ENCODE measurements at places on chromosomes 6 and 20. TPM values are rescaled to one million over a fixed set of nuclear protein-coding genes. Genes with fewer than 3 reads are reported as not detected.

Gene ZNF341
- 2.0 TPM for polyA plus RNA-seq

DNA sequence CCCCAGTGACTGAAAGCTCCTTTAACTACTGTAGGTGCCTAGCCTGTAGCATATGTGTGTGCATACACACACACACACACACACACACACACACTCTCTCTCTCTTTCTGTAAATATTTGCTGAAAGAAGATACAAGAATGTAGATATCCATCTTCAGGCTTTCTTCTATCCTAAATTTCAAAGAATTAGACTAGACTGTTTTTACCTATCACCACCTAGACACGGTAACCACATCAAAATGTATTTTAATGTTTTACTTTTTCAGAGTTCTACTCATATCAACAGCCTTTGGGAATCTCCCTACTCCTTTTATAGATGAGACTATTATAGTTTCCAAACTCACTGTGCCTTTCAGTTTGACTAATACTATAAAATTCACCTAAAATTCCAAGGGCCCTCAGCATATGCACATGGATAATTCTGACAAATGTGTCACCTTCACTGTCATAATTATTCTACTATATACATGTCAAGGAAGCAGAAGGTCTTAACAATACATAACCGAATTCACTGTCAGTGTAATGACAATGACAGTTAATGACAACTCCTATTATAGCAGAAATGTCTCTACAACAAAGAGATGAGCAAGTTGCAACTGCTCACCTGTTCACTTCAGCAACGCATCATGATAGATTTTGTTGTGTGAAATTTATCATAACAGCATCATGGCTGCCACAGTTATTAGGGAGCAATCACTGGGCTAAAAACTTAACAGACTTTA, 236.5 kb downstream of the GMPR start:
- no peak for DNase-seq

GRCh38 chr20:24423390-24424313, 45.8 kb upstream of the SYNDIG1 start:
- DNase-seq: no peak

- DNase-seq: no peak
Measured at GRCh38 chr6:72952808-72953630, 272.3 kb downstream of the KHDC1L start.

DNA sequence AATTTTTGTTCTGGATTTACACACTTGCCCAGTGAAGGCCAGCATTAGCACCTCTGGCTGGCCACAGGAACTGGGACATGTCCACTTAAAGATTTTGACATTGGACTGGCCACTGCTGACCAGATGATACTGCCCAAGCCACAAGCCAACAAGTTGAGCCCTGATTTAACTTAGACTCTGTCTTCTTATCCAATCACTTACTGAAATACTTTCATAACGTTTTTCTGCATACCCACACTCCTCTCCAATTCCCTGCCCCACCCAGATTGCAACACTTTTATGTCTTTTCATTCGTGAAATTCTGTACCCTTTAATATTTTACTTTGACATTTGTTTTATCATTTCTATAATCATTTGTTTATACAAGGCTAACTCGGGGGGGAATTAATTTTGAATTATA, 170.3 kb upstream of the TAB2 start:
- no peak for DNase-seq

GRCh38 chr6:158660333-158660754, 10.5 kb downstream of the SYTL3 start:
- DNase-seq: no peak

Gene DDO
- 10.7 TPM for polyA plus RNA-seq

Gene CPNE5
- polyA plus RNA-seq: 27.5 TPM

Gene SLC22A7
- not detected for polyA plus RNA-seq

DNA sequence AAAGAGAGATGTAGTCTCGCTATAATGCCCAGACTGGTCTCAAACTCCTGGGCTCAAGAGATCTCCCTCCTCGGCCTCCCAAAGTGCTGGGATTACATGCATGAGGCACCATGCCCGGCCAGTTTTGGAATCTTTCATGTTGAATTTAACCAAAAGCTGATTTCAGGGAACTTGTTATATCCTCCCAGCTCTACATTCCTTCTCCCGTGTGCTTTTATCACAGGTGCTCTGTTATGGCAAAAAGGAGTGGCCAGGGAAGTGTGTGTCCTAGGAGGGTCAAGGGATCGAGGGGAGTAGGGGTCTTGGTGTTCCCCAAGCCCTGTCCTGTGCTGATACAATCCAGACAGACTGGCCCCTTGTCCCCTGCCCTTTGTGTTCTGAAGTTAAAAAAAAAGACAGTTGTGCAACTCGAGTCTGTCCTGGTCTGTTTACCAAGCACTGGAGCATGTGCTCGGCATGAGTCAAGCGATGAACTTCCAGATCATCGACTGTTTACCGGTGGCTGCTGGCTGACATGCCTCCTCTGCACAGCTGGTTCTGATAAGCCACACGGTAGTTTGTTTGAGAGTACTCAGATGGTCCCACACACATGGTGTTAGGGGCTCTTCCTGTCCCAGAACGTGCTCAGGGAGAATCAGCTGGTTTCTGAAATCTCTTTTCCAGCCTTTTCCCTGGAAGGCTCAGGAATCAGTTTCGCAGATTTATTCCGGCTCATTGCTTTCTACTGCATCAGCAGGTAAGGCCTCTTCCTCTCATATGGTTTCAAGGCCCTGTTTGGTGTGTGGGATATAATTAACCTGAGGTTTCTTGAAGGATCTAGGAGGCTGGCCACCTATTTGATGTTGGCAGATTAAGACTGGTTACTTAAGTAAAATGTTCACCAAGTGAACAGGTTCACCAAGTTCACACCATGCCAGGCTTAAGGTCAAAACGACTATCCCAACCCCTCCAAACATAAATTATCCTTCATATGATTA, 52.6 kb upstream of the NAA20 start:
- no peak for DNase-seq

- DNase-seq: no peak
Measured at GRCh38 chr20:17345321-17345720, 118.5 kb downstream of the PCSK2 start.

Gene LAMA4
- polyA plus RNA-seq: 24.2 TPM

DNA sequence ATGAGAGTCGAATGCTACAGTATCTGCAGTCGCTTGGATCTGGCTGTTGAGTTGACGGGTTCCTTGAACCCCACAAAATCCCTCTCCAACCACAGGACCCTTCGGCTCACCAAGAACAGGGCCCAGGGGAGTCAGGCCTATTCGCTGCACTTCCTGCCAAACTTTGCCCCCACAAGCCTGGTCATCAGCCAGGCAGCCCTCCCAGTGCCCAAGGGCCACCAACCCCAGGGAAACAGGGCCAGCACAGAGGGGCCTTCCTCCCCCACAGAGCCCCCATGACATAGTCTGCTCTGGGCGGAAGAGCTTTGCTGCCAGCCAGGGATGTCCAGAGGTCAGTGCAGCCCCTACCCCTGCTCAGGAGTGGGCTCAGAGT, 34.5 kb upstream of the MRGBP start:
- DNase-seq: peak; percentile 4

- no peak for DNase-seq
Measured at GRCh38 chr6:131890091-131890490, 61.1 kb downstream of the CCN2 start.

DNA sequence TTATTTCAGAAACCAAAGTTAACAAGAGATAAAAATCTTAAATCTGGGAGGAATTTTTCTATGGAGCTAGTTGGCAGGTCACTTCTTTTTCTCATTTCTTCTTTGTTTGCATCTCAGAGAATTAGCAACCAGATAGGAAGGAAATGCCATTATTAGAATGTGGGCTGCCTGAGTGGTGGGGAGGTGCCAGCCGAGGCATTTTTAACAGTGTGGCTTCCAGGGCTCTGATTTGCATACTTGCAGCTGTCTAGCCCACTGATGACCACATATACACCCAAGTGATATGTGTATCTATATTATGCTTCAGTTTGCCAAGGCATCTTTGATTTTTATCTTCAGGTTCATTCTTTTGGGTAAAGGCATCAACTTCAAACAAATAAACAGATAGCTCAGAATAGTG, 206.7 kb downstream of the CLIC5 start:
- DNase-seq: no peak

DNA sequence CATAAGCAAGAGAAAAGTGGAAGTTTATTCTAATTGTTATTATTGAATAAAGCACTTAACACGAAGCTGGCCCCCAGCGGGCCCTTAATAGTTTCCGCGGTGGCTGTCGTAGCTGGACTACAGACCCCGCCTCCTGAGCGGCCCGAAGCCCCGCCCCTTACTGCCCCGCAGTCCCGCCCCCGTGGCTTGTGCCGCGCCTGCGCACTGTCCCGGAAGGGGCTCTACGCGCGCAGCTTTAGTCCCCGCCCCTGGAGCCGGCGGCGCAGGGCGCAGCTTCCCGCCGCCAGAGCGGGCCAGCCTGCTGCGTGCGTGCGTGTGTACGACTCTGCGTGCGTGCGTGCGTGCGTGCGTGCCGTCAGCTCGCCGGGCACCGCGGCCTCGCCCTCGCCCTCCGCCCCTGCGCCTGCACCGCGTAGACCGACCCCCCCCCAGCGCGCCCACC, at the start of gene VAPB:
Gene VAPB (plus strand): TSS at position 348 of the 442 bp plus-strand sequence. CDS start 231 bp downstream, outside the sequence.
- peak; percentile 96 for DNase-seq

Gene SIRPG
- polyA plus RNA-seq: not detected

- DNase-seq: no peak
Measured at GRCh38 chr6:81145506-81145905, 607.0 kb downstream of the TENT5A start.

Gene TUBB2B
- polyA plus RNA-seq: 4.7 TPM

DNA sequence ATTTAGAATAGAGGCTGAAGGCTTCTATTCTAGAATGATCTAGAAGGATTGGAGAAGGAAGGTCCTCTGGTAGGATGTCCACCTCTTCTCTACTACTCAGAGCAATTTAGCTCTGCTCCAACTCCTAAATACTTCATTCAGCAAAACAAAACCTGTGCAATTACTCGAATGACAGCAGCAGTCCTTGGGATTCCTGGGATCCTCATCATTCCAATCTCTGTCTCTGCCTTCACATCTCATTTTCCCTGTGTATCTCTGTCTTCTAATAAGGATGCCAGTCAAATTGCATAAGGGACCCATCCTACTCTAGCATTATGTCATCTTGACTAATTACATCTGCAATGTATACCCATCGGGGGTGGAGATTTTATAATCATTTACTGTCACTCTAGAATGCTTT, 5.5 kb upstream of the AIG1 start:
- DNase-seq: no peak

Gene KCNS1
- polyA plus RNA-seq: 0.27 TPM

GRCh38 chr6:89559487-89559886, 79.1 kb downstream of the LYRM2 start:
- DNase-seq: no peak

GRCh38 chr6:105819745-105820144, 266.4 kb upstream of the PRDM1 start:
- DNase-seq: no peak

Gene PXDC1
- polyA plus RNA-seq: 23.7 TPM

DNA sequence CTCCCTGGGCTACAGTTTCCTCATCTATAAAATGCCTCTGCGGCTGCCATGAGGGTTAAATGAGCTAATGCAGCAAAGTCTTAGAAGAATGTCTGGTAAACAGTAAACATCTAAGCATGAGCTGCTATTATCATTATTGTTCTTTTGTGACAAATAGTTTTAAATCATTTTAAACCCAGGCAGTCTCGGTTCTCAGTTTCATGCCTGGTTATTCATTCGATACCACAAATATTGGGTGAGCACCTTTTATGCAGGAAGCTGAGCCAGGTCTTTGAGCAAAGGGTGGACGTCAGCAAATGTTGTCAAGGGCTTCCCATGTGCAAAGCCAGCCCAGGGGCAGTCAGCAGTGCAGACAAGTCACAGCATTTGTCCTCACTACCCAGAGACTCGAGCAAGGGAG, 128.7 kb downstream of the NFATC2 start:
- DNase-seq: no peak

DNA sequence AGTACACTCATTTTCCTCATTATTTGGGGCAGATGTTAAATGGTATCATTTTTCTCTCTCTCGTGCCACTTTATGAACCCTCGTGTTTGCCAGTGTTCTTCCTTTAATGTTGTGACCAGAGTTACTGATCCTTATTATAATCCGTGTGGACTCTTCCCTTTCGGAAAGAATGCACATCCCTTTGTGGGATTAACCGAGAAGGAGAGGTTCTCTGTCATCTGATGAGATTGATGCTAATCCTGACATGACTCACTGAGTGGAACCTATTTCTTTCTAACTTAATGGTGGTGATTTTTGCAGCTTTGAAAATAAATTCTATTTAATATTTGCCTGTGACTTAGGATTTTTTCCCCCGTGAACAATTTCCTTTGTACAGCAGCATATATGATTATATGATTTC, 300.0 kb upstream of the MAN1A1 start:
- DNase-seq: no peak

Gene ZC2HC1B
- not detected for polyA plus RNA-seq

DNA sequence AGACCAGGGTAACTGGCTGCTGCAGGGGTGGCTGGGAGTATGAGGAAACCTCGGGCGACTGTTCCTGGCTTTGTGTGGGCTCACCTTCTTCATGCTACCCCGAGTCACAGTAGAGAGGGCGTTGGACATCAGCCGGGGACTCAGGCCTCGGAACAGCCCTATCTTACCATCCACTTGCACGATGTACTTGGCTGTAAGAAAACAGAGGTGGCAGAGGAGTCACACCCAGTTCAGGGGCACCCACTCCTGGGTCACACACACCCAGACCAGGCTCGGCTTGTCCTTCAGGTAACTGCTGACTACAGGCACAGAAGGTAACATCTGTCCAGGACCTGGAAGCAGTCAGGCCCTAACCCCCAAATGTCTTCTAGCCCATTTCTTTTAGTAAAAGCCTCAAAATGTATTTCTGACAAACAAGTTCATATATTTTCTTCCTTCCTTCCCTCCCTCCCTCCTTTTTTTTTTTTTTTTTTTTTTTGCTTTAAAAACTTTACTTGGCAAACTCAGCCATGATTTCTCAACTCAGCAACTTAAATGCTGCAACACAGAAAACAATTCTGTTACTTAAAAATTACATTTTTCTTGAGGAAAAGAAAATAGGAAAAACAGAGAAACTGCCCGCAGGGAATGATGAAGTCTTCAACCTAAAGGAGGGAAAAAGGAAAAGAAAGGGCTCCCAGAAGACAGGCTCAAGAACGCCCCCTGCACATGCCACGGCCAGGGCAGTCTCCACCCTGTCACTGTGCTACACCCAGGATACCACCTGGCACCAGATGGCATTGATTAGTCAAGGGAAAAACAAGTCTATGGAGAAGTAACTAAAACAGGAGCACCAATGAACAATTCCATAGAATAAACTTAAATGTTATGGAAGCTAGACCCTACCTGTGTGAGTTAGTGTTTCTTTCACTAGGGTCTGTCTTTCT, 7.3 kb downstream of the MTCH1 start:
- no peak for DNase-seq

DNA sequence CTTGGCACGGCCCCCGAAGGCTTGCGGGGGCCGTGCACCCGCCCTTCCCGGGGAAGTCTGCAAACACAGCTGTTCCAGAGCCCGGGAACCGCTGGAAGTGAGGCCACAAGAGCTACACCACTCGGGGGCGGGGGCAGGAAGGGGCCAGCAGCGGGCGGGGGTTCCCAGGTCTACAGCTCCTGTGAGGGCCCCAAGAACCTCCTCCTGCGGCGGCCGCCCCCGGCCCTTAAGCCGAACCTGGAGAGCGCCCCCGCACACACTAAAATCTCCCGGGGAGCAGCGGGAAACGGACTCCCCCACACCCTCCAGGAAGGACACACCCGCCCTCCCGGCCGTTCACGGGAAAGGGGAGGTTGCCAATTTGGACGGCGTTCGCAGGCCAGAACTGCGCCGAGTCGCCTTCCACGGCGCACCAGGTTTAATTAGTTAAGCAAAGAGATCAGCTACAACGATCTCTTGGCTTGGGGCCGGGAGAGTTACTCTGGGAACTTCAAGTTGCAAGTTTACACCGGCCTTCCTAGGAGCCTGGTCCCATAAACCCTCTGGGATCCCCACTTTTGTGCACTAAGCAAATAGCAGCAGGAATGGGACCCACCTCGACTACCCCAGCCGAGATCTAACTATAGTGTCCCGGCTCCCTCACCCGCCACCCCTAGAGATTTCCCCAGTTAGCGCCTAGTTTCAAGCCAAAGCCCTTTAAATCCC, 1.7 kb downstream of the JAG1 start:
- peak; percentile 92 for DNase-seq

All from right cardiac atrium (tissue), 5 donors.